ENCODE measurements at places on chromosomes 16 and 17.

GRCh38 chr16:51125992-51126391, 25.1 kb downstream of the SALL1 start:
- no peak for DNase-seq

DNA sequence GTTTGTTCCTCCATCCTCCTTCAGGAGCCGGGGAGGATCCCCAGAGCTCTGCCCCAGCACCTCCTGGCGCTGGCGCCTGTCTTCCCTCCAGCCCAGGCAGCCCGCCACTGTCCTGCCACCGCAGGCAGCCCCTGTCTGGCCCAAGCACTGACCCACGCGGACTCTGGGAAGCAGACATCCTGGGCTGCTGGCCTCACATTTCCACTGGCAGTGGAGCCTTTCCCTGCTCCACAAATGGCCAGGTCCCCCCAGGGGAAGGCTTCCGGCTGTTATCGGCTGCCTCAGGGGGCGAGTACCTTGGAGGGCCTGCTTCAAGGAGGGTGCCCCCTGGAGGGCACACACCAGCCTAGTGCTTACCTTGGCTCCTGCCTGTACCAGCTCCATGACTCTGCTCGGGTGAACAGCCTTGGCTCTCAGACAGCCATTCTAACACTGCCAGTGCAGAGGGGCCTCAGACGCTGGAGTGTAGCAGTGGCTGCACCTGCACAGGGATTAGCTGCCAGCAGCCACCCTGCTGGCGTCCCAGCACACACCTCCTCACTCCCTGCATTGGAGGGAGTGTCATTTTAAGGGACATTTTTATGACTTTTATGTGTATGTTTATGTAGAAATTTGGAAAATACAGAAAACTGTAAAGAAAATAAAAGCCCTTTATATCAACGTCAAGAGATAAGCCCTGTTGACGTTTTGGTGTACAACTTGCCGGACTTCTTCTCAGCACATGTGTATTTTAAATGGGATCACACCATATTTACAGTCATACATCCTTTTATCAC, 21.0 kb downstream of the ACE start:
- DNase-seq = no peak

GRCh38 chr17:31736855-31737625, 122.0 kb downstream of the COPRS start:
- no peak for DNase-seq

- DNase-seq = no peak
Observed at GRCh38 chr17:43713494-43714162, 45.0 kb downstream of the SOST start.

GRCh38 chr17:13509527-13509926, 92.2 kb downstream of the HS3ST3A1 start:
- no peak for DNase-seq

DNA sequence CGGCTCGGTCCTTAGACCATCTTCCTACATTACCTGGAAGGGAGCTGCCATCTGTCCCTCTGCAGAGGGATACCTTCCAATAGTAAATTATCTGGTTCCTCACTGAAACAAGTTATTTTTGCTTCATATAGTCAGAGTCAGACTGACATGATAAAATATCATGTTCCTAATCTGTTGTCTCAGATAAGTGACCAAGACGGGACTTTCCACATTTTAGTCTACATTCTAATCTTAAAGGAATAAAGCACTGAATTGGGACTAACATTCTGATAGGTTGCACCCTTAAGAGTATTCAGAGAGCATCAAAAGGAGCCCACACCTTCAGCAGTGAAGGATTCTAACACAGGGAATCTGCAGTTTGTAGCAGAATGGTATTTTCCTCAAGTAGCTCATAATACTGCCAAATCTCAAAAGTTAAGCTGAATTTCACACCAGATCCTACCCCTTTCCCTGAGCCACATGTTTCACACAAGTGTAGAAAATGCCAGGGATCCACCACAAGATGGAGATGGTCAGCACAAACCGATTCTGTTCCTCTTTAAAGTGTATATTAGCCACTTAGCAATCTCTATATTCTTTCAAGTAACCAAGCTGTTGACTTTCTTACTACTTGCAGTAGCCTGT, 13.4 kb downstream of the GINS2 start:
- no peak for DNase-seq

GRCh38 chr16:28188085-28188916, 23.5 kb downstream of the XPO6 start:
- no peak for DNase-seq

DNA sequence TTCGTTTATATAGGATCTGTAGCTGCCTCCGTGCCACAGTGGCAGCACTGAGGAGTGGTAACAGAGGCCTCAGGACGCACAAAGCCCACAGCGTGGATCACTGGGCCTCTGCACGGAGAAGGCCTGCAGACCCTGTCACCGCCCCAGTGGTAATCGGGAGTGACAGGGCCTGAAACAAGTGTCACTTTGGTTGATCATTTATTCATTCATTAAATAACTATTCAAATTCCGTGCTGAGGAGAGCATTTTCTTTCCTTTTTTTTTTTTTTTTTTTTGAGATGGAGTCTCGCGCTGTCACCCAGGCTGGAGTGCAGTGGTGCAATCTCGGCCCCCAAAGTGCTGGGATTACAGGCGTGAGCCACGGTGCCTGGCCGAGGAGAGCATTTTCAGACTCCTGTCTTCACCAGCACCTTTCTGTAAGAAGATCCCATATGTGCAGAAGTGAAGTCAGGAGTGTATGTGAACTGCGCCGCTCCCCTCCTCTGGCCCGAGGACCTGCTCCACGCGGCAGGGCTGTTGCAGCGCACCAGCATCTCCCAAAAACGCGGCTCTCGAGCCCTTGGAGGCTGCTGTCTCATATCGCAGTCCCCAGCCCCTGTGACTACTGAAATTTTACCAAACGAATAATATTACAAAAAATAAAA, 44.9 kb upstream of the TRAP1 start:
- no peak for DNase-seq

DNA sequence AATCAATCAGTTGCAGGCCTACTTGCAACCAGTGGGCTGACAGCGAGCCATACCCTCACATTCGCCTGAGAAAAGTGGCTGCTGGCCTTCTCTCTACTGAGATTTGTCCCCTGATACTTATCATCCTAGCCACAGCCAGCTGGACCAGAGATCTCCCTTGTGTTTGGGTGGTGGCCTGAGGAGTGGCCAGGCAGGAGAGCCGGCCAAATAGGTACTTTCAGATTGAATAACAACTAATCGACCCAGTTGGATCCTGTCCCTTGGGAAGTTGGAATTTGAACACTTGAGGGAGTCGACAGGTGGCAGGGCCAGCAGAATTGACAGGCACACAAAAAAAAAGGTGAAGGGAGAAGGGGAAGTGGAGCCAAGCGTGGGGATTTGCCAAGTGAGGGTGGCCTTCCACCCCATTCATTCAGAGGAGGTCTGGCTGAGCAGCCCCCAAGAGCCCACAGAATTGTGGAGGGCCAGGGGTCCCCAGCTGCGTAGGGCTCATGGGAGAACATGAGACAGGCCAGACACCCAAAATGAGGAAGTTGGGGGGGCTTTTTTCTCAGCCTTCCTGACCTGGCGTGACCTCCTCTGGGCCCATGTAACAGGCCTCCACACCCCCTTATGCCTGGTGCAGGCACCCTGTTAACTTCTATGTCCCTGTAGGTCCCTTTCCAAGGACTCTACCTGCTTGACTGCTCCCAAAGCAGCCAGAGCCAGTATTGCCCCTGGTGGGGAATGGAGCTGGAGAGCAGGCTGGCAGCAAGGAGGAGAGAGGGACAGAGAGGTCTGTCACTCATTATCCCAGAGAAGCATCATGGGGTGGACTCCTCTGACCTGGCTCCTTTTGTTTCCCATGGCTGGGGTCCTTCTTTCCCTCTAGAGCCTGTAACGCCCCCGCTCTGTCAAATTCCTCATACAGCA, 2.9 kb upstream of the RANGRF start:
- DNase-seq = no peak

DNA sequence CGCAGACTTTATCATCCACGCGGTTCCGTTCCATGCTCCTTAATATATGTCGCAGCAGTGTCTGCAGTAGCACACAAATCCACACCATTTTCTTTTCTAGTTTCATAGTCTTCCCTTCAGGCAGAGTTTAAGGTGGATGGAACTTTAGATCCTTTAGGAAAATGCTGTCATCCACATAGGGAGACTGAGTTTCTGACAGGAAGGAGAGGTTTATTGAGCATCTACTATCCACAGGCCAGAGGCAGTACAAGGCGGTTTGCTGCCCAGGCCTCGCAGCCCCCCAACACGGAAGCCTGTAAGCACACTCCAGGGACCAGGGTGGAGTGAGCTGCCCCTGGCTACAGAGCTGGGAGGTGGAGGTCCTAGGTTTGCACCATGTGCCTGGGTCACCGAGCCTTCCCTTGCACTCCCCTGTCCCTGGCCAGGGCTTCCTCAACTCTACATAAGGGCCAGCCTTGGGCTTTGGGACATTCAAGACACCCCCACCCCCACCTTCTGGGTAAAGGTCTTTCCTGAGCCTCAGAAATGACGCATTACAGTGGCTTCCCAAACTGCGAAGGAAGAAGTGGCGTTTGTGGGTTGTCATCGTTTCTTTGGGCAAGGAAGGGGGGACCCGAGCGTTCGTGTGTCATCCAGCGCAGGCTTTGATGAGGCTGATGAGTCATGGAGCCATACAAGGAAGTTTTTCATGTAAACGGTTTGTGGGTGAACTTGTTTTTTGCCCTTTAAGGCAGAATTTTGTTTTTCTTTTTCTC, 146.5 kb upstream of the PLCG2 start:
- DNase-seq = no peak

DNA sequence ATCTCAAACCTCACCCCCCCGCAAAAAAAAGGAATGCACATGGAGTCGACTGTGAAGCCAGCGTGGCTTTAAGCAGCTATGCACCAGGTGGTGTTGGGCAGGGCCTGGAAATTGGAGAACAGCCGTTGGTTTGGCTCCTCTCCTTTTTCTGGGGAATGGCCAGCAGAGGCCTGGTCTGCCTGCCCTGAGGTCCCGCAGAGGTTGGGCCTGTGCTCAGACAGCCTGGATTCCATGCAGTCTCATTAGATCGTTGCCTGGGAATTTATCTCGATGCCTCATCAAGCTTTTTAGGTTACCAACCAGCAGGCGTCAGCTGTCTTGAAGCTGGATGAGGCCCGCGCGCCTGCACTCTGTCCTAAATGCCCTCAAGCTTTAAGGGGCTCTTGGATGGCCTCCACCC, 9.8 kb downstream of the SLC12A3 start:
- DNase-seq = no peak

DNA sequence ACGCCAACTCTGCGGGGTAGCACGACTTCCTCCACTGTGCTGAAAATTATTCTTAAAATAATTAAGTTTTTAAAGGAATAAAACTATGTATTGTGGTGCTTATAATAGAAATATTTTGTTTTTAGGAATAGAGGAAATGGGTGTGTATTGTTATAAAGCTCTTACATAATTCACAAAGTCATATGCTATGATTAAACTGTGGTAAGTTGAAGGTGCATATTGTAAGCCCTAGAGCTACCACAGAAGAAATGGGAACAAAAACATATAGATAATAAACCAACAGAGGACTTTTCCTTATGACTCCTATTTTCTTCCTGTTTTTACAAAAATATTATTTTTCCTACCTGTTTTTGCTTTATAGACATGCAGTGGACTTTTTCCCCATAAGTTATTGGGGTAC, 4.3 kb upstream of the SLFN11 start:
- no peak for DNase-seq

- DNase-seq = no peak
Observed at GRCh38 chr17:68863091-68863652, 92.0 kb downstream of the ABCA8 start.

DNA sequence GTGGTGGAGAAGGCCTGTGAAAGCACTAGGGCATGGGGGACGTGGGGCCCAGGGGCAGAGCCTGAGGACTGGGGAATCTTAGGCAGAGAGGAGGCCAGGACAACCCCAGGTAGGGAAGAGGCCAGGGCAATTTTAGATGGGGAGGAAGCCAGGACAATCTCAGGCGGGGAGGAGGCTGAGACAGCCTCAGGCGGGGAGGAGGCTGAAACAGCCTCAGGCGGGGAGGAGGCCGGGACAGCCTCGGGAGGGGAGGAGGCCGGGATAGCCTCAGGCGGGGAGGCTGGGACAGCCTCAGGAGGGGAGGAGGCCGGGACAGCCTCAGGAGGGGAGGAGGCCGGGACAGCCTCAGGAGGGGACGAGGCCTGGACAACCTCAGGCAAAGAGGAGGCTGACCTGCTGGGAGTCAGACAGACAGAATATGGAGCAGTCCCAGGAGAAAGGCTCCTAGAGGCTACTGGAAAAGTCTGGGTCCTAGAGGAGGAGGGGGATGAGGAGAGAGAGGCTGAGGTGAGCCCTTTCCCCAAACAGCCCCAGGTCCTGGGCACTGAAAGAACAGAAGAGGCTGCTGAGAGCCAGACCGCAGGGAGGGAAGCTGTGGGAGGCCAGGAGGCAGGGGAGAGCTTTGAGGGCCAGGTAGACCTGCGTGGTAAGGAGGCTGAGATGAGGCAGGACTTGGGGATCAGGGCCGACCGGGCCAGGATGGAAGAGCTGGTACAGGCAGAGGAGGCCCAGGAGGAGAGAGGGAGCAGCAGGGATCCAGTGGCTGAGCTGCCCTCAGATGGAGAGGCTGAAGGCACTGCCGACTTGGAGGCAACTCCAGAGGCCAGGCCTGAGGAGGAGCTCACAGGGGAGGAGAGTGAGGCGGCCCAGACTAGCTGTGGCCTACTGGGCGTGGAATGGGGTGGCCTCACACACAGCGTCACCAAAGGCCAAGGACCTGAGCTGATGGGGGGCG, 1.6 kb downstream of the APOBR start:
- no peak for DNase-seq

DNA sequence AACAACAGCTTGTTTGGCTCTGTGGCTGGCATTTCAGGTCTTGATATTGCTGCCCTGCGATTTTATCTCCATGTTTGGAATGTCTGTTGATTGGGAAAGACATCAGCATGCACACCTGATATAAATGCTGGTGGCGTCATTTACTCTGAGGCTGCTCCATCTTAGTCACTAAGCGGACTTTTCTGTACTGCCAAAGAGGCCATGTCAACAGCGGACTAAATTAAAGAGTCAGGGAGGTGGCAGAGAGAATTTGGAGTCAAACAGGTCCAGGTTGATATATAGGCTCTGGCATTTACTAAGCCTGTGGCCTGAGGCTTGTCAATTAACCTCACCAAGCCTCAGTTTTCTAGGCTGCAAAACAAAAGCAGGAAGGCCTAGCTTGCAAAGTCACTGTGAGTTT, 6.2 kb downstream of the RBFOX1 start:
- DNase-seq = no peak

DNA sequence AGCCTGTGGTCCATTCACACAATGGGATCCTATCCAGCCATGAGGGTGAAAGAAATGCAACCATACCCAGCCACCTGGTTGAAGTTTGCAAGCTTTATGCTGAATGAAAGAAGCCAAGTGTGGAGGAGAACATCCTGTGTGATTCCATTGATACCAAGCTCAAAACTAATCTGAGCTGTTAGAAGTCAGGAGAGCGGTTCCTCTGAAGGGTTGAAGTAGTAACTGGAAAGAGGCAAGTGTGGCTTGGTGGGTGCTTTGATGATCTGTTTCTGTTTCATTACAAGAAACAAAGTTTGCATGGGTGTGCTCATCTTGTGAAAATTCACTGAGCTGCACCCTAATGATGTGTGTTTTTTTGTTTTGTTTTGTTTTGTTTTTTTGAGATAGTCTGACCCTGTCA, 99.4 kb downstream of the SALL1 start:
- DNase-seq = no peak

Measured in GM19239 (cell line).